ENCODE measurements at places on chromosomes 1 and 21.
A peak's percentile ranks its signal among the peaks of the same experiment; 100 is the strongest.

GRCh38 chr21:29671728-29672127 lies 268.1 kb downstream of the GRIK1 start:
- DNase-seq: no peak

GRCh38 chr1:233372218-233373120 lies 44.9 kb downstream of the MAP3K21 start:
- DNase-seq: no peak

DNA sequence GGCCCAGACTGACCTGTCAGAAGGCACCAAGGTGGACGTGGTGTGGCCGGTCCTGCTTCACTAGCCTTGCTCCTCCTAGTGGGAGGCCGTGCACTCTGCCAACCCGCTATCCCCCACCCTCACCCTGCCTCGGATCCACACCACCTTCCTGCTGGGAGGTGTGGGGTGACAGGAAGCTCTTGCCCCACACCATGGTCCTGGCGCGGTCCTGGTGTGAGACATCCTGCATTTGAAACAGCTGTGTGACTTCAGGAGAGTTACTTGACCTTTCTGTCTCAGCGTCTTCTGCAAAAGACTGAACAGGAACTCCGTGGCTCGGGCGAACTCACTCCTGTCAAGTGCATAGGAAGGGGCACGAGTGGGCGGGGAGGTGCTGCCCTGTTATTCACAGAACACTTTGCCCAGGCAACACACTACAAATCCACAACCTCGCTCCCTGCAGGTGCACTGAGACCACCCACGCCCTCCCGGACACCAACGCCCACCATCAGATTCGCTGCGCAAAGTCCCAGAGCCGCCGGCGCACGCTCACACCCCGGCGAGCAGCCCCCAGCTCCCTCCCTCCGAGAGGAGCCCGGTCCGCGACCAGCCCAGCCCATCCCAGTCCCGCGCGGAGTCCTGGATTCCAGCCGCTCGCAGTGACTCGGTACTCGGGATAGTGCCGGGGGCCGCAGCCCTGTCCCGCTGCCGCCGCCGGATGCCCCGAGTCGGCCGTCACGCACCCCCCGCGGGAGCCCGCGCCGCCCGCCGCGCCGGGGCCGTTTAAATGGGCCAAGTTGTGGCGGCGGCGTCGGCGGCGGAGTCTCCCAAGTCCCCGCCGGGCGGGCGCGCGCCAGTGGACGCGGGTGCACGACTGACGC lies at the start of gene SAMD11:
Gene SAMD11, plus strand, starts transcription at position 793 of the 860 bp plus-strand sequence. CDS start 509 bp downstream, outside the sequence.
- DNase-seq: peak; percentile 31

GRCh38 chr1:95057351-95057750 lies 15.4 kb downstream of the ALG14 start:
- DNase-seq: no peak

DNA sequence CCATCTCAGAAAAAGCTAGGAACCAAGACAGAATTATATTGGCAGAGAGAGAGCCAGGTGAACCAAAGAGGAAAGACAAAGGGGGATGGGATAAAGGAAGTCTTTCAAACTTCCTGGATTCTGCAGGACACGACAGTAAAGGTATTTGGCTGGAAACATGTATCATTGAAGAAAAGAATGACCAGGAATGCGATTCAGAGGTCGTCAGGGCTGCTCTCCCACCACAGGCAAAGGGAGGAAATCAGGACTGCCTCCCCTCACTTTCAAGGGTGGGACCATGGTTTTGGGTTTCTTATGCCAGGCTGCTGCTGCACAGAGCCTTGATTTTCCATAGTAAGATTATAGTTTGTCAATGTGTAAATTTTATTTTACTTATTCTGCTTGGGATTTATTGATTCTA lies 848.8 kb downstream of the BRINP3 start:
- no peak for DNase-seq

DNA sequence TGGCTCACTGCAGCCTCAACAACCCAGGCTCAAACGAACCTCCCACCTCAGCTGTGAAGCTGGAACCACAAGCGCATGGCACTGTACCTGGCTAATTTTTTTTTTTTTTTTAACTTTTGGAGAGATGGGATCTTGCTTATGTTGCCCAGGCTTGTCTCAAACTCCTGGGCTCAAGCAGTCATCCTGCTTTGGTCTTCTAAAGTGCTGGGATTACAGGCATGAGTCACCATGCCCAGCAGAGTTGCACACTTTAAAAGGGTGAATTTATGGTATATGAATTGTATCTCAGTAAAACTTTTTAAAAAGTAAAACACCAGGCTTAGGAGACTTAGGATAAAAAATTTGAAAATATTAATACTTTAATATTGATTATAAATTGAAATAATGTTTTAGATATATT lies 99.1 kb downstream of the CLEC20A start:
- no peak for DNase-seq

- DNase-seq: no peak
Observed at GRCh38 chr1:38500352-38500751, 359.2 kb downstream of the RRAGC start.

DNA sequence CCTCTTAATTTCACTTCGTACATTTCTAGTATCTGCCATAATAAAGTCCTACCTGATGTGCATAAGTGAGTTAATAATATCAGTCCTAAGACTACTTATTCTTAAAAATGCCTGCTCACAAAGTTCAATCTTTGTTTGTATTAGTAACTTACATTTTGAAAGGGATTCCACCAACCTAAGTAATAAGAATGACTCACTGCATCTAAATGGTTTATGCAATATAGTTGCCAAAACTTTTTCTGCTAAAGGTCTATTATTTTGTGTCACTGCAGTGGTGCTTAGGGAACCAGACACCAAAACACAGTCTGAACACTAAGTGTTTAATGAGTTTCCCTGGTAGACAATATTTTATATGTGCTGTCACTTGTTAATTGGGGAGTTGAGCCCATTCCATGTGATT lies 1.8 kb downstream of the ZNF669 start:
- DNase-seq: no peak

DNA sequence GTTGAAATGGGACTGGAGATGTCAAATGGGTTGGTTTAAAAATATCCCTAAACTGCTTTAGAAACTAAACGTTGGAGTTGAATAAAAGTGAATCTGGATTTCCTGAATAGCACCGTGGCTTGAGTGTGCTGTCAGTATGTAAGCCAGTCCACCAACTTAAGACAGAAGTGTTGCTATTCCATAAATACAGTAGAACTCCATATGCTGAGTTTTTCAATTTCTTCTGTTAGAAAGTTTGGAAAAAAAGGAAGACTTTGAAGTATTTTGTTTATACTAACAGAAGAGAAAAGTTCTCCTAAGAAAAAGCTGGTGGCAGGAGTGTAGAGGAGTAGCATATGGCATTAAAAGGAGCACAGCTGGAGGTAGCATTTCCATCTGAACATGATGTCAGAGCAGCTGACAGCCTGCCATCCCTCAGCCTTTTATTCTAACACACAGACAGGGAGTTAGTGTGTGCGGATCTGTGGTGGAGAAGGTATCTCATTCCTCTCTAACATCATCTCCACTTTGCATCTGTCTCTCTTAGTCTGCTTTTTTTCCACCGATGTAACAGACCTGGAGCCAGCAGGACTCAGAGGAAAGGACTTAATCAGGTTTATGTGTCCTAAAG lies at the start of gene ZBTB18:
Gene ZBTB18, plus strand, starts transcription at position 449 of the 610 bp plus-strand sequence. Its CDS starts 149 bp downstream, at position 598.
- no peak for DNase-seq

DNA sequence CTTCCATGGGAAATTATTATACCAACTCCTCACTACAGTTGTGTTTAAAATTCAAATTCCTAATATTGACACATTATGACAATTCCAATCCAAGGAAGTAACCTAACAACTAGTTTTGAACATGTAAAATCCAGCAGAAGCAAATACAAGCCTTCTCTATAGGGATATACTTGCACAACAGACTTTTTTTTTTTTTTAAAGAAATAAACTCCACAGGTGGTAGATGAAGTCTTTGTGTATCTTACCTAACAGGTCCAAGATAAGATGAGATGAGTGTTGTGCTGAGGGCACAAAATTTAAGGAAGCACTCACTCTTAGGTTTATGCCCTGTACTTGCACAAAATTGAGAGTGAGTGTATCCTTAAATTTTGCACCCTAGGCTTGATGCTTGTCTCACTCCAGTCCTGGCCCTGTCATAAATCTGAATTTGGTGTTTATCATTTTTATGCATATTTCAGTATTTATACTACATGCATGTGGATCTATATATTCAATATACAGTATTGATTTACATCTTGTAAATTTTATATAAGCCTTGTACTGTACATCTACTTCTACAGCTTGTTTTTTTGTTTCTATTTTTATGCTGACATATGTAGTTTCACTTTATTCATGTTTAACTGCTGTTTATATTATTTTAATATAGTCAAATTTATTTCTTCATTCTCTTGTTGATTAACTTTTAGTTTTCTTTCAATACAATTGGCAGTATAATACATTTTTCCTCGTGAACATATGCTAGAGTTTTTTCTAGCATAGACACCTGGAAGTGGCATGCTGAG lies 60.6 kb upstream of the RGL1 start:
- no peak for DNase-seq

- no peak for DNase-seq
Observed at GRCh38 chr1:54922921-54923421, 36.0 kb upstream of the DHCR24 start.

DNA sequence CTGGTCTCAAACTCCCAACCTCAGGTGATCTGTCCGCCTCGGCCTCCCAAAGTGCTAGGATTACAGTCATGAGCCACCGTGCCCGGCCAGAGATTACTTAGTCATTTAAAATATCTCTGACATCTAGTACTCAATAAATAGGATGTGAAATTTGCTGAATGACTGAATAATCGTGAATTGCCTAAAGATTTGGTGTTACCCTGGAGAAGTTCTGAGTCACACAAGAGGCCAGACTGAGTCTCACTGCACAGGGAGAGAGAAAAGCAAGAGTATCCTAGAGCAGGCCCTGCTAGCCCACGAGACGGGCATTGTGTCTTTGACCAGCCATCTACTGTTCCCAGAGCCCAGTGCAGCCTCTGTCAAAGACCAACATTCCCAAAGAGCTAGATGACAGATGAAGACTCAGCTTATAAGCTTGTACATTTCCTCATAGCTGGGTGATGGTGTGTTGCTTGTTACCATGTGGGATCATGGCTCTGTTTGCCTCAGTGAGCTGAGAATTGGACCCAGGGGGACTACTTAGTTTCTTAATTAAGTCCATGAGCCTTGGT lies 5.6 kb upstream of the EIF4G3 start:
- DNase-seq: no peak

DNA sequence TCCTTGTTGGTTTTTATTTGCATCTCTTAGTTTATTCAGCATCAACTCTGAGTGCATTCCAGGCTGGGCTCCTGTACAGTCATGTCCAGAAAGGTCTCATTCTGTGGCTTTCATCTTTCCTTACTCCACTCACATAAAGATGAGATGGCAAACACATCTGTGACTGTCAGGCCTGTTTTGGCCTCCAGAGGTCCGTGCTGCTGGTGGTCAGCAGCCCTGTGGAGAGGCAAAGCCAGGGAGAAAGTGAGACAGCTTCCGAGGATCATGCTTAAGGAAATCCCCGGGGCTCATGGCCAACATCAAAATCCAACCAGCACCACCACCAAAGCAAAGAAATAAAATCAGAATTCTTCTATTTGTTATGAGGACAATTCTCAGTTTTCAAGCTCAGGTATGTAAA lies 96.1 kb upstream of the HIVEP3 start:
- no peak for DNase-seq

- no peak for DNase-seq
Observed at GRCh38 chr1:52424813-52425212, 20.4 kb downstream of the PRPF38A start.

DNA sequence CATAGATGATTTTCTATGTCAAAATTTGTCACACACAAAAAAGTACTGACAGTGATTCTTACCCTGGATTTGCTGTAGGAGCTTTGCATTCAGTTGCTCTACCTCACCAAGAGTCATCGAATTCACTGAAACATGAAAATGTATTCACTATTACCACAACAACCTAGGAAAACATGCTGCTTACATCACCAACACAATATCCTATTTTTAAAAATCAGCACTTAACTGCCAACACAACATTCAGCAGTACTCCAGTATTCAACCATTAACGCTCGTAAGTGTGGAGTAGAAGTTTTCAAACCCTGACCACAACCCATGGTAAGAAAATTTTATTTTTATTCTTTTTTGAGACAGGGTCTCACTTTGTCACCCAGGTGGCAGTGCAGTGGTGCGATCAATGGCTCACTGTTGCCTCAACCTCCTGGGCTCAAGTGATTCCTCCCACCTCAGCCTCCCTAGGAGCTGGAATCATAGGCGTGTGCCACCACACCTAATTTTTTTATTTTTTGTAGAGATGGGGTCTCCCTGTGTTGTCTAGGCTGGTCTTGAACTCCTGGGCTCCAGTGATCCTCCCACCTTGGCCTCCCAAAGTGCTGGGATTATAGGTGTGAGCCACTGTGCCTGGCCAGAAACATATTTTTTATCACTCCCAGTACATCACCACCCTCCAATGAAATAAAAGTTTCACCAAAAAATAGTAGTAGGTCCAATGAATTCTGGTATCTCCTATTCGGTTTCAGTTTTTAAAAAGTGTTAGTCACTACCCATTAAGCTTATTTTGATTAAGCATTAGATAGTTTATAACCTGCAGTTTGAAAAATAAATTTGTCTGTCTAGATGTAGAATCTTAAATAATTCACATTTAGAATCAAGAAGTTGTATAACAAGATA lies 23.8 kb downstream of the C21orf91 start:
- DNase-seq: no peak

DNA sequence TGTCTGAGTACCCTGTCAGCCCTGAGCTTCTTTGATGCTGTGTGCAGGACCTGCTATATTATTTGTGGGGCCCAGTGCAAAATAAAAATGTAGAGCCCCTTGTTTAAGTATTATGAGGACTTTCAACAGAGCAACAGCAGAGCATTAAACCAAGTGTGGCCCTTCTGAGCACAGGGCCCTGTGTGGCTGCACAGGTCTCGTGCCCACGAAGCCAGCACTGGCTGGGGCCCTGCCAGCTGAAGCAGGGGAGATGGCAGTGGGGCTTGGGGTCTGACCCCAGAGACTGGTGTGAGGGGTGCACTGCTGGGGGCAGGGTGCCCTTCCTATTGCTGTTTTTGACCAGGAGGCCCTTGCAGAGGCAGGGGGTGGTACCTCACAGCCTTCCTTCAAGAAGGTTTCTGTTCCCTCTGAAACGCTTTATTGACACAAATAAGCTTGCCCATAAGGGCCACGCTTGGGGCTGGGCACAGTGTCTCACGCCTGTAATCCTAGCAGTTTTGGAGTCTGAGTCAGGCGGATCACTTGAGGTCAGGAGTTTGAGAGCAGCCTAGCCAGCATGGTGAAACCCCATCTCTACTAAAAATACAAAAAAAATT lies 2.2 kb upstream of the SEMA4A start:
- DNase-seq: no peak

DNA sequence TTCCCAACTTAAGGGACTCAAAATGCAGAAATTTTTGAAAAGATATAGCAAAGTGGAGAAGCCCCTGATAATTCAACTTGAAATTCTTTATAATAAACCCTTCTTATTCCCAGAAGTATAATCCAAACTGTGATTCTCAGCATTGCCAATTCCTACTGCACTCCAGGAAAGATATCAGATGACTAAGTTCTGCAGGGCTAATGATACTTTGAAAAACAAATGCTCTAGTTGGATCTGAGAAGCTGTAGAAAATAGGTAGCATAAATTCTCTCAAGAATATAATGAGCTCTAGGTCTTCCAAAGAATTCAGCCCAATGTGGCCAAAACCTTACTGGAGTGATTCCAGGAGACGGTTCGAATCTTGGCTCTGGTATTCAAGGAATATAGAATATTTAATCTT lies 294.0 kb upstream of the PTBP2 start:
- DNase-seq: no peak

Data from stimulated activated CD8-positive, alpha-beta memory T cell treated with anti-CD3 and anti-CD28 coated beads, Interleukin-7, amount 100 ng/mL, for 1 hour (primary cell).